ENCODE measurements at places on chromosomes 2 and 18.

DNA sequence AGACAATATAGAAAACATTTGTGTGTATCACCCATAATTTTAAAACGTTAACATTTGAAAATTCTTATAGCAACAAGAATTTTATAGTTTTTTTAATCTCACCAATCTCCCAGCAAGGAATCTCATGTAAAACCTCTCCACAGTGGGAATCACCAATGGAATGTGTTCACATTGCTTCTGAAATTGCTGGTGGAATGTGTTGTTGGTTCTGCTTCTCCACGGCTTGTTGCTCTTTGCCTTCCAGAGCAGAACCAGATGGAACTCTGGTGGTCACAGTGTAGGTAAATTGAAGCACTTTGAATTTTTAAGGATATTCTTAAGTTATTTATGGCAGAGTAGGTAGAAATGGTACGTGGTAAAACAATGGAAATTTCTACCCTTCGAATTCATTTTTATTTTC lies 35.1 kb downstream of the DCAF17 start:
- no peak for DNase-seq

DNA sequence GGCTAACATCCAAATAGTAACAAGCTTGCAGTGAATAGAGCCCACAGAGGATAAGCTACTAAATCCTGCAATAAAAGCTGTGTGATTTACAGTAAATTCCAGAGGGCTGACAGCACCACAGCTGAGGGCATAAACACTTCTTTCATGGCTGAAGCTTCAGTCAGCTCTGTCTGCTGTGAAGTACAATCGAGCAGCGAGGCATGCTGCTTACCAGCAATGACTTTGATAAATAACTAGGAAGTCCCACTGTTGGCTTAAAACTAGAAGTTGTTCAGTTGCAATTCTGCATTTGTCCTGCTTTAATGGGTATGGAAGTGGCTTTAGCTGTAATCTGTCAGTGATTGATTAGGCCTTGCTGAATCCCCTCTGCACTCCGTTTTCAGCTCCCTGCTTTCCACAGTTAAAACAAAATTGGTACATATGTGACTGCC lies 65.2 kb upstream of the FIGN start:
- DNase-seq = no peak

DNA sequence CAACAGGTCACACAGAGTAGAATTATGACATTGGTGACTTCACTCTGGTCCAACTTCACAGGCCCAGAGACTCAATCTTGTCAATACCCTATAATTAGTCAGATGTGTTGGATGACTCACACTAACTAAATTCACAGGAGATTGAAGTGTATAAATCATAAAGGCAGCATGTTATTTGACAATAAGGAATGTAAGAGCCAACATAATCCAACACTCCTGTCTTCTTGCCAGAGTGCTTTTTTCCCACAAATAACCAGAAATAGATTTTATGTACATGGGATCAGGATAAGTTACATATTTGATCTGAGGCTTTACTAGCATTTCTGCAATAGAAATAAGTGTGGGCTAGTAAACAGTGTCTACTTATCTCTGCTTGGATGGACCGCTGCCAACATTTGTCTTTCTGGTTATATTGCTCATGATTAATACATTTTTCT lies 42.2 kb upstream of the ZSWIM2 start:
- DNase-seq = no peak

- DNase-seq = no peak
Measured at GRCh38 chr2:165687426-165688002, 106.5 kb downstream of the GALNT3 start.

GRCh38 chr2:234843411-234843810 lies 108.4 kb upstream of the SH3BP4 start:
- DNase-seq = no peak

DNA sequence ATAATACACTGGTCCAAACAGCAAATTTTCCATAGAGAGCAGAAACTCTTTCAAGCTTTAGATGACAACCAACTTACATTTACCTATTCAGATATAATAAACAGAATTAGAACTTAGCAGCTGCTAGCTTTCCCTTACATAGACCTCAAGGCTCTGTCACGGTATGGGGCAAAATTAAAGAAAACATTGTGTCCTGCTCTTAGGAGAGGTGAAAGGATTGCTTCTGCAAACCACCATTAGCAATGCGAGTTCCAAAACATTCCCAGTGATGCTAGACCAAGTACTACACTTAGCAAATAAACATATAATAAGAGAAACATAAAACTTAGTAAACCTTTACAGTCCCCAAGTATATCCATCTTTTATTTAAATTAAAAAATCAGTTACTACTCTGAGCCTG lies 183.3 kb downstream of the CAMKMT start:
- no peak for DNase-seq

DNA sequence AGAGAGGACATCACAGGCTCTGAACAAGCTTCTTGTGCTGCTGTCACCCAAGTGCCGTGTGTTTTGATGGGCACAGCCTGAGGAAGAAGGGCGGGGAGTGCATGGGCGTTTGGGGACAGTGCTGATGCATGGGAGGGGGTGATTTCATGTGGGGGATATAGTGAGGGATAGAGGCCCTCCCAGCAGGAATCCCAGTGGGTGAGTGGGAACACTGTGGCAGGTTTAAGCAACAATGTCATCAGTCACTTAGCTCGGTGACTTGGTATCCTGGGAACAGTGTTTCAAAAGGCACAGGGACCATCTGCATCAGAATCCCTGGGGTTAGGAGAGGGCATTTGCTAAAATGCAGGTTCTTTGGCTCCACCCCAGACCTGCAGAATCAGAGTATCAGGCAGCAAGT lies 609 bp downstream of the SIGLEC15 start:
- no peak for DNase-seq

- DNase-seq = no peak
Measured at GRCh38 chr2:134333646-134334189, 79.8 kb downstream of the MGAT5 start.

- DNase-seq = no peak
Measured at GRCh38 chr2:65019675-65020195, 30.5 kb downstream of the SLC1A4 start.

GRCh38 chr18:28831476-28831875 lies 654.5 kb upstream of the CDH2 start:
- DNase-seq = no peak

DNA sequence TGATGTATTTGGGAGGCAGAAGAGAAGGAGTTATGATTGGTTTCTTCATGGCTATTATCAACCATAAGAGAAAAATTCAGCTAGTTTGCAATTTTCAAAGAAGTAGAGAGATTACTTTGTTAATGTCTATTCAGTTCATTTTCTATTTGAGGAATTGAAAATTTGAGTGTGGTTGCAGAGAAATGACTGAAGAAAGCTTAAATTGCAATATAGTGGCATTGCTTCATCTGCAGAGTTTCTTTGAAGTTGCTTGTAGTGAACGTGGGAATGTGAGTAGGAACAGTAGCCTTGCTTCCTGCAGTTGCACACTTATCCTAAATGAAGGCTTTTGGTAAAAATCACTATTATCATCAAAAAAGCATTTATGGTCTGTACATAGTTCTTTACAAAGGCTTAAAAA lies 14.7 kb upstream of the CYRIA start:
- DNase-seq = no peak

- DNase-seq = no peak
Measured at GRCh38 chr2:37306024-37306423, 18.6 kb downstream of the PRKD3 start.

DNA sequence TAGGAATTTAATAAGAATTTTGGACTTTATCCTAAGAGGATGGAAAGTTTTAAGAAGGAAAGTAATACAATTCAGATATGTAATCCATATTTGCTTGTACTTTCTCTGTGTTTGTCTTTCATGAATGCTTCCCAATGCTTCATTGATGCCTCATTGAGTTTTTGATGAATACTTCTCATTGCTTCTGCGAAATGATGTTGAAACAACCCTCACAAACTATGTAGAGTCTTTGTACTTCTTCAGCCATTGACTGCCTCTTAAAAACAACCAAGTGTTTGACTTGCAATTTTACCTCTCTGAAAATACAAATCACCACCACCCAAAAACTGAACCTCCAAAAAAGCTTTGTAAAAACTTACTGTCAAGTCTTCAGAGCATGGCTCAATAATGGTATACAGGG lies 424.1 kb downstream of the ERBB4 start:
- DNase-seq = no peak

GRCh38 chr2:133574620-133575019 lies 6.4 kb upstream of the NCKAP5 start:
- DNase-seq = no peak

GRCh38 chr2:46327627-46328026 lies 30.4 kb downstream of the EPAS1 start:
- no peak for DNase-seq

GRCh38 chr2:101751875-101752619 lies 54.5 kb downstream of the MAP4K4 start:
- no peak for DNase-seq

- no peak for DNase-seq
Measured at GRCh38 chr18:48021273-48021914, 90.9 kb upstream of the SMAD2 start.

DNA sequence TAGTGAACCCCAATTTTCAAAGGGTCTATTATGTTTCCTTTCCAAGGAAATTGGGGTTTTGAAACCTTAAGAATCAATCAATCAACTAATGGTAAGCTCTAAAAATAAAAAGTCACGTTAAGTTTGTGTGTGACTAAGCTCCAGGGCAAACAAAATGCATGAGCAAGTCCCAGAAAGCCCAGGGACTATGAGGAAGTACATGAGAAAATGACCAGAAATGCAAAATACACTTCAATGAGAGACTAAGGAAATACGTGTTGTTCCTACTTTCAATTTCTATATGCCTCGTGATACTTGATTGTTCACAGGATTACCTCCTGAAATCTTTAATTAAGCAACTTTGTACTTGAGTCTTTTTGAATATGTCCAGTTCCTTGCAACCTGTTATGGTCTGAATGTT lies 684.4 kb upstream of the SYT4 start:
- no peak for DNase-seq

GRCh38 chr2:77013953-77014352 lies 508.2 kb downstream of the LRRTM4 start:
- no peak for DNase-seq

- DNase-seq = no peak
Measured at GRCh38 chr18:56285387-56286065, 352.9 kb downstream of the TXNL1 start.

- no peak for DNase-seq
Measured at GRCh38 chr2:180787330-180787729, 193.1 kb upstream of the UBE2E3 start.

GRCh38 chr2:200396781-200397242 lies 90.3 kb downstream of the SPATS2L start:
- no peak for DNase-seq

GRCh38 chr2:222693837-222694236 lies 22.4 kb downstream of the MOGAT1 start:
- peak; percentile 47 for DNase-seq

GRCh38 chr2:216850665-216851322 lies 9.1 kb downstream of the TNP1 start:
- DNase-seq = no peak

DNA sequence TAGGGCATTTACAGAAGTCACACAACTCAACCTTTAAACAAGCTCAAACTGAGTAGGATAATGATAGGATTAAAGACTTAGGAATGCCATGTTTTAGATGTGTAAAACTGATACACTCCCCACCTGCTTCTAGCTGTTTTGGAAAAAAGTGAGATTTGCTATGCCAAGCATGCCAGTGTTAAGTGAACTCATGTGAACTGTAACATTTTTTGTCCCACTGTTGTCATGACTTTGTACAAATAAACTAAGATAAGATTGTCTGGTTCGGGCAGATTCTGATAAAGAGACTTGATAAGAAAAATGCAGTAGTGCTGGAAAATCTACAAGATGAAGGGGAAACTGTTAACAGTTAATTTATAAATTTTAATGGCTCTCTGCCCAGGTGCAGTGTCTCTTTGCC lies 66.5 kb downstream of the GLS start:
- no peak for DNase-seq

Measured in HuH-7 (cell line).